NCI-H2171 (cell line): ENCODE measurements at places on chromosomes 1 and 21.

GRCh38 chr1:71245246-71245645 is 164.4 kb upstream of the ZRANB2 start:
- DNase-seq = no peak

DNA sequence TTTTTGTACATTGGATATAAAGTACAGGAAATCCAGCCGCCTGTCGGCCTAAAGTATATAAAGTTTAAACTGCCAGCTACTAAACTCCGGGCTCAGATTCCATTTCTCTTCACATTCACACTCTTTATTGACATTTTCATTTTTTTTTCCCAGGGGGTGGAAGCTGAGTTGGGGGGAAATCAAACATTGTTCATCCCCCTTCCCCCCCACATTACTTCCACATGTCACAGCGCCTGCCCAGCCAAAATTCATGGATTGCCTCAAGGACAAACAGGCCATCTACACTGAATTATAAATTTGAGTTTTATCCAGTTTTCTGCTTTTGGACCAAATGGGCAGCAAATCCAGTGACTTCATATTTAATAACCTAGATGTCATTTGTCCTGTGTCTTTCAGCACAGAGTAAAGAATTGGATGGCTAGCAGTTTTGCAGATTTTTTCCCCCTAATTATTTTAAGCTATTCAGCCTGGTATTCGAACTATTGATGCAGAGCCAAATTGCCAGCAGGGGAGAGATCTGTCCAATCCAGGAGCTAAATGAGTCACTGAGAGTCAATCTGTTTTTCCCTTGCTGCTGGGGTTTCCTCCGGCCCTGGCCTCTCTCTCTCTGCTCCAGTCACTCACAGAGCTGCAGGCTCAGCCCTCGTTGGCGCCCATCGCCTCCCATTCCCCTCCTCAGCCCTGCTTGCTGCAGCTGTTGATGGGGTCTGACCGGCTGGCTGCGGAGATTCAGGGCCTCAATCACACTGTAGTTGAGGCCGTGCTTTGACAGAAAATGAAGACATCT is 98.0 kb downstream of the LMO4 start:
- no peak for DNase-seq

DNA sequence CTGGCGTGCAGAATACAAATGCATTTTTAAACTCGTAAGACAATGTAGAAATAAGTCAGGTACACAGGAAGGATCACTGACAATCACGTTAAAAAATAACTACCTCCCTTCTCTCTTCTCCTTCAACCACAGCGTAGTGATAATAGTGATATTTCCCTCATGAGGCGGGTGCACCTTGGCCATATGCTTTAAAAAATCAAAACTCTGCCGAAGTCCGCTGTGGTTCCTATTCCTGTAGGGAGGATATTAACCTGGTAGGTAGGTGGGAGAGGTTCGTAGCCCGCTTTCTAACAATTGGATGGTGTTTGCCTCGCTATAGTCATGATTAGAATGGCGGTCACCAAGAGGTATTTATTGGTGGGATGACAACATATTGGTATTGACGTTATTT is 732 bp downstream of the GREM2 start:
- DNase-seq = no peak

- no peak for DNase-seq
Measured at GRCh38 chr1:175200678-175201521, 8.3 kb upstream of the KIAA0040 start.

DNA sequence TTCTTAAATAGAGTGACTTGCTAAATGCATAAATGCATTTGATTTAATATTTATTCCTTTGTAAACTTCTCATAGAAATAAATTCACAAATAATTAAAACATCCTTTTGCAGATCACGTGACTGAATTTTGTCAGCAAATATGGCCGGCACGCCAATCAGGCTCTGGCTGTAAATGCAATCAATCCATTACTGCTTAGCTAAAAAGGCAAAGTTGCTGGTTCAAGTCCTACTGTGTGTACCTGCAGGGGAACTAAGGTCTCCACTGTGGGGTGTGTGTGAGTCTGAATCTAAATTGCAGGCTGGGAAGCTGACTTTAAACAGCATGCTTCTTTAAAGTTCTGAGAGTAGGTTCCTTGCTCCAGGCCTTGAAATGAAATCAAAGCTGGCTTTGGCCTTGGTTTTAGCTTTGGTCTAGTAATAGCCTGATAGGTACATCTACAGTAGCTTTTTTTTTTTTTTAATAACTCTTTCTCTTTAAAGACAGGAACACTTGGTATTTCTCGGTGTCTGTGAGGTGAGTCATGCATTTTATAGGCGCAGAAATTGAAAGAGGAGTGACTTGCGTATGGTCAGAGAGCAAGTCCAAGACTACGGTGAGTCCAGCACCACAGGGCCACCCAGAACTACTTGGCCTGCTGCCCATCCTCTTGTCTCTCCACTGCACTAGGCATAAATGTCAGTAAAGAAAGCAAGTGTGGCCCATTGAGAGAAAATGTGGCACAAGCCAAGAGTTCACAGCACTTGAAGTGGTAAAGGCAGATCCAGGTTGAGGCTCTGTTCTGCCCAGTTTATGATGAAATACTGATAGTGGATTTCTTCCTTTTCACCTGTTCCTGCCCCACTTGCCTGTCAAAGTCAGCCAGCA is 36.2 kb upstream of the LYST start:
- DNase-seq = no peak

DNA sequence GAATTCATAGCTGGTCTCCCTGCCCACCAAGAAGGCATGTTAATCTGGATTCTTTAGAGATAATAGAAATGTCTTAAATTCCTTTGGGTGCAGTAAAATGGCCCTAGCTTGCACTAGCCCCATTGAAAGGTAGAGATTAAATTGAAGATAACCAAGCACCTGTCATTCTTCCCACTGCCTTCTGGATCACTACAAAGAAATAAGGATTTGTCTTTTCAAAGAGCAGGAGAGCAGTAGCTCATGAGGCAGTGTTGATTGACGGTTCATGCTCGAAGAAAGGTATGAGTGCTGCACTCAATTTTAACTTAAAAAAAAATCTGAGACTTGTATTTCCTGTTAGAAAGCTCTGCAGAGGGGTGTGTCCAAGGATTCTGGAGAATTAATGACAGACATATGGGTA is 74.9 kb upstream of the F3 start:
- no peak for DNase-seq

DNA sequence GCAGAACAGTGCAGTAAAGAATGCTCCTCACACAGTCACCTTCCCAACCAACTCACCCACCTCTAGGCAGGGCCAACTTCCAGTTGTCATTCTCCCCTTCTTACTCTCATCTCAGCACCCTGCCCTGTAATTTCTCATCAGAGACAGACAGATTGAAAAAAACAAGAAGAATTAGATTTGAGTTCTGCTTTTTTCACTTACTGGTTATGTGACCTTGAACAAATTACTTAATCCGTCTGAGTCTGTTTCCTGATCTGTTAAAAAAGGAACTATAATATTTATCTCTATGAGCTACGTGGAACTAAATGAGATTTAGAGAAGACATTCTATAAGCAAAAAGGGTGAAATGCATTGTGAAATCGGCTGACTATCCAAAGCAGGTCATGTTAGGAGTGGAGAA is 330.3 kb downstream of the ZNF326 start:
- no peak for DNase-seq

- no peak for DNase-seq
Measured at GRCh38 chr1:26785611-26786436, 1.9 kb upstream of the PIGV start.

GRCh38 chr1:173478094-173478674 is 1.0 kb downstream of the PRDX6 start:
- DNase-seq = no peak

GRCh38 chr1:209710847-209711246 is 6.2 kb downstream of the HSD11B1 start:
- no peak for DNase-seq

DNA sequence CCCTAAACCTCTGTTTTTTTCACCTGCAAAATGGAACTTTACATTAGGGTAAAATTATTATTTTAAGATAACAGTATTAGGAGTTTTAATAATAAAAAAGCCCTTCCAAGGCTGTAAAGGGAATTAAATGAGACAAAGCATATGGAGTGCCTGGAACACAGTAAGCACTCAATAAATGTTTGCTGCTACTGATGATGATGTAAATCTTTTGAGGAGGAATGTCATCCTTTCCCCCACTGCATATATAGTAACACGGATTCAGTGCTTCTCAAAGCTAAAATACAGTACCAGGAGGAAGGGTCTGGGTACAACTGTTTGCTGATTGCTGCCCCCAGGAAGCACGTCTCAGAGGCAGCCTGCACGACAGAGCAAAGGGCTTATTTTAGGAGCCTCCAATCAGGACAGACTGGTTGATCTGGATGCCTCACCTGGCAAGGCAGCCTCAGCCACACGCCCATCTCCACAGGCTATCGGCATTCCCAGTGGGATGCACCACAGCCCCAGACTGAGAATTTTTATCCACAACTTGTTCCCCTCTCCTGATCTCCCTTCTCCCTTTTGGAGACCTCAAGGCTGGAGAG is 64.4 kb downstream of the GADD45A start:
- no peak for DNase-seq

DNA sequence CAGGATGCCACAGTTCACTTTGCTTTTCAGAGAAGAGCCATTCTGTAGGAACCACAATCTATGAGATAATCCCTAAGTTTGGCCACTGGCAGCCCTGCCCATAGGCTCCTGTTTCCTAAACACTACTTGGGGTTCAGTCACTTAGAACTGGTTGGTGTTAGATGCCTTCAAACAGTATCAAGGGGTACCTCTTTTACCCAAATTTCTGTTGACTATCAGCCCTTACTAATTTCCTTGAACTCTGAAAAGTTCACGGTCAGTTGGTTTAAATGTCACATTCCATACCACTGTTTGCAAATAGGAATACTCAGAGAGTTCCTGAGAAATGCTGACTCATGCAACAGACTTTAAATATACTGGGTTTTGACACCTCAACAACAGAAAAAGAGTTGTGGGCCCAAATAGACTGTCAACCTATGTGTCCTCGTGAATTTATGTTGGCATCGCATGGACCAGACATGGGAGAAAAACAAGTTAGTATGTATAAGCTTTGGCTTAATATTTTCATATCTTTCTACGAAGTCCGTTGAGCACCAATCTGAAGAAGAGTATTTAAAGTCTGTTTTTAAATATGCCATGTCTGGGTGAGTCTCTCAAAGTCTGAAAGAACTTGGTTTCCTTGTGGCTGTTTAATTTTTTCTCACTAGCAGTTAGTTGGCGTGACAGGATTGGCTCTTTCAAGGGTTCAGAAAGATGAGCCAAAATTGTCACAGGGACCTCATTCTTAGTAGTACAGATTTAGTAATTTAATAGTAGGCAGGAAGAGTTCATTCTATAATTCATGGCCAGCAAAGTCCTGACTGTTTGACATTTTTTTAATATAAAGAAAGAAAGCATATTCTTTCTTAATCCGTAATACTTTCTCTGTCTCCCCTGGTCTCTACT is 56.5 kb upstream of the ZNF326 start:
- DNase-seq = no peak

- DNase-seq = no peak
Measured at GRCh38 chr1:237774246-237774645, 116.5 kb downstream of the ZP4 start.

DNA sequence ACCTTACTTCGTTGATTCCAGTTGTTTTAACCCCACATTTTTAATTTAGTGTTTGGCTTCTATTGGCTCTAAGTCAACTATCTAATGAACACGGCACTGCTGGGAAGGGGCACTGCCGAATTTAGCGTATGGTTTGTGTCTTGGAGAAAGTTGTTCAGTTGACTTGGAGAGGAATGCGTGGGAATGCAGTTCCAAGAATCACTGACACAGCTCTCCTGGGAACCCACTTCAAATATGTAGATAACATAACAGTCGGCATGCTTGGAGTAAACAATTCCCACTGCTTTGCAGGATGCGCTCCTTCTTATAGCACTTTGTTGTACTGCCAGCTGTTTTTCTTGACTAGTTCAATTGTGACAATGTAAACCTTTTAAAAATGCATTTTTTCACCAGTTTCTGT is 104.3 kb downstream of the RYR2 start:
- no peak for DNase-seq

GRCh38 chr1:176849281-176849680 is 315.2 kb downstream of the ASTN1 start:
- DNase-seq = no peak

GRCh38 chr1:108831225-108831624 is 25.7 kb downstream of the AKNAD1 start:
- DNase-seq = no peak

DNA sequence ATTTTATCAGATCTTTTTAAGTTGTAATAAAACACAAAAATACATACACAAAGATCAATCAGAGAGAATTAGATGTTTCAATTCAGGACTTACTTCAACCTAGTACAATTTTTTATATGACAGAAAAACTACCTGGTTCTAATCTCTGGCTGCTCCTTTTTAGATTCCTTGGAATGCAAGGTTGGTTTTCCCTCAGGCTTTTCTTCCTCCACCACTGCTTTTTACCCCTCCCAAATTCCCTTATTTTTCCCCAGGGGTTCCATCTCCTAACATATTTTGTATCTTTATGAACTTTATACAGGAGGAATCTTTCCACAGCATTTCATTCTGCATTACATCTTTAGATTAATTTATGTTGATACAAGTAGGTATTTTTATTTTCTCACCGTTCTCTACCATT is 33.2 kb downstream of the PIK3R3 start:
- no peak for DNase-seq

- no peak for DNase-seq
Measured at GRCh38 chr1:60949154-60949825, 133.1 kb upstream of the NFIA start.

DNA sequence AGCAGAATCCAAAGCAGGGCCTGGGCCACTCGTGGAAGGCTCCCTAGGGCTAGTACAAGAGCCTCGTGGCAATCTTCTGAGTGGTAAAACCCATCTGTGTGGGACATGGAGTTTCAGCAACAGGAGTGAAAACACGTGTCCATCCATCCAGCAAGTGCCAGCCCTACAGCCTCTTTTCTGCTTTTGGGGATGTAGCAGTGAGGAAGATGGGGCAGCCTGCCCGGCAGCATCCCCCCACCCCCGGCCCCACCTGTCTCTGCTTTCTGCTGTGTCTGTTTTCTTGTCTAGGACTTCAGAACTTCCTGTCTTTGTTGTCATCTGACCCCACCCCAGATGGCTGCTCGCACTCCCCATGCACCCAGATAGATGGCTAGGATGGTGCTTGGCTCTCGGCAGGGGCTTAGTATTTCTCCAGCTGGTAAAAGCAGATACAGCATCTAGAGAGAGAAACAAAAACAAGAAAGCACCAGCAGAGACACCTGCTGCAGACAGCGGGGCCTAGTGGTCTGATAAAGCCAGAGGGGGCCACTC is 1.5 kb downstream of the CPTP start:
- no peak for DNase-seq

DNA sequence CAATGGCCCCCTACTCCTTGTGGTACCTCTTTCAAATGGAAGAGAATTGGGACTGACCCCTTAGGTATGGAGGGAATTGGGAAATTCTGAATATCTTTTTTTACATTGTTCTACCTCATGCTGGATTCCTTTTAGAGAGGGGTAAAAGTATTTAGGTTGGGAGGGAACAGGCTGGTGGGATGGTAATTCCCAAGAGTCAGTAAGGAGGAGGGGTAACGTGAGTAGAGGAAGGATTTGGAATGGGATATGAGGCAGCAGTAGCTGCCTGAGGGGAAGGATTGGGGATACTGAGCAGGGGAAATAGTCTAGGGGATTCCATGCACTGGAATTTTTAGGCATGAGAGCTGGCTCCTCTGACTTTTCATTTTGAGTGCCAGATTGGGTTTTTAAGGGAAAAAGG is 3.8 kb upstream of the AADACL3 start:
- no peak for DNase-seq
